T-cell (primary cell): ENCODE measurements at places on chromosomes 4 and X. TPM values are rescaled to one million over a fixed set of nuclear protein-coding genes. Genes with fewer than 3 reads are reported as not detected.

COL4A5 gene
- 0.40 TPM for total RNA-seq

ZNF157 gene
- total RNA-seq, result 1.2 TPM

GRCh38 chrX:48890934-48891401, 6.6 kb downstream of the TIMM17B start:
- peak; percentile 21 for DNase-seq

DNA sequence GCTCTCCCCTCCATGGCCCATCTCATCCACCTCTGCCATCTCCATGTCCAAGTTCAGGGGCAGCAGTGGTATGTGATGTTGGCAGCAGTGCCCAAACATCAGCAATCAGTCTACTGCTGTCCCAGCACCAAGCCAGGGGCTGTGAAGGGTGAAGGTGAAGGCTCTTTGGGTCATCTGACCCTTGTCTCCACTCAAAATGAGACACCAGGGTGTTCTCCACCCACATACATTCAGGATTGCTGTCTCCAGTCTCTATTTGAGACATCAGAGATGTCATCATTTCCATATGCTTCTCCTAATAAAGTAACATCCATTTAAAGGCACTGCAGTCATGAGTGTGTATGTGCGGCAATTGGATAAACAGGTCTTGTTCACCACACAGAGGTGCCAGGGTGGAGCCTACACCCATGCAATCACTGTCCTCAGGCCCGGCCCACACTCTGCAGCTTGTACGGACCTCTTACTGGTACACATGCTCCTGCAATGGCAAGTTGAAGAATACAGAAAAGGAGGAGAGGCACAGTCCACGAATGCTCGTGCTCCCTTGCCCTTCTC, 22.2 kb downstream of the MAML3 start:
- DNase-seq, result no peak

NAP1L5 gene
- total RNA-seq, result 10.1 TPM

GRCh38 chr4:94516999-94517398, 65.3 kb downstream of the PDLIM5 start:
- DNase-seq, result no peak

DNA sequence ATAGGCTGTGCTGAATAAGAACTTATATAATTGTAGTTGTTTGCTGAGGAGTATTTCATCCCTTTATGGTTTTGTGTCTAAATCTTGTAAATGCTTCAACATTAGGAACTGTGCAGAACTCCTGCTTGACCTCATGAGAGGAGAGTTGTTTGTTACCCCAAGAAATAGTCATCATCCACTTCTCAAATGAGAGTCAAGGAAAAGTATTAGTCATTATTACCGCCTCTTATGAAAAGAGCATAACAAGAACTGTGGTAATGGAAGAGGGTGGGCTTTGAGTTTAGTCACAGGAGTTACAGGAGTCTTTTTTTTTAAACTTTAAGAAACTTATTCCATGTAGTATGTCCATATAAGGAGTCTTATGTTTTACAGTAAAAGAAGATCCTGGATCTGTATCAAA, 132.9 kb downstream of the RAP1GDS1 start:
- no peak for DNase-seq

- no peak for DNase-seq
Observed at GRCh38 chr4:15677507-15677988, 4.1 kb upstream of the FAM200B start.

- no peak for DNase-seq
Observed at GRCh38 chrX:74514384-74514783, 93.1 kb downstream of the SLC16A2 start.

CCDC110 gene
- total RNA-seq, result 0.47 TPM

ZNF718 gene
- 8.3 TPM for total RNA-seq

DNA sequence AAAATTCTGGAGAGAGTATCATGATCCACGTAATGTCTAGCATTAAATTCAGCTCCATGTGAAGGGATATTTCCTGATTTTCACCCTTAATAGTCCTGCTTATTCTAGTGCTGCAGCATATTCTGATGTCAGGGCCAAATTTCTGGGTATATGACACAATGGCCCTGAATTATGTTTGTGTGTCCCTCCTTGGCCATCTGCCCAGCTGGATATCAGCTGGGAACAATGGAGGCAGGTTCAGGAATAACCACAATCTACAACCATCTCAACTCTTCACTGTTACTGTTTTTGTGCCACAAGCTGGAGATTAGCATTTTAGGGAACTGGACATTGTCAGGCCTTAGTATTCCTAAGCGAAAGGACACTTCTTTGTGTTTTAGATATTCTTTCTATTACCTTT, 3.5 kb downstream of the GLRB start:
- no peak for DNase-seq
